ENCODE measurements at places on chromosomes 3 and 15. TPM values are rescaled to one million over a fixed set of nuclear protein-coding genes. Genes with fewer than 3 reads are reported as not detected.

CORO2B gene
- 0.46 TPM for total RNA-seq

NR1I2 gene
- total RNA-seq, result not detected

APPL1 gene
- total RNA-seq, result 25.4 TPM

CKMT1B gene
- 54.5 TPM for total RNA-seq

RHOV gene
- 0.18 TPM for total RNA-seq

CCR3 gene
- total RNA-seq, result not detected

PARP15 gene
- 0.35 TPM for total RNA-seq

RLBP1 gene
- not detected for total RNA-seq

HRG gene
- total RNA-seq, result not detected

PLXNB1 gene
- total RNA-seq, result 73.4 TPM

ZBTB20 gene
- total RNA-seq, result 0.78 TPM

VILL gene
- total RNA-seq, result 3.7 TPM

AHSG gene
- total RNA-seq, result 0.21 TPM

RBPMS2 gene
- total RNA-seq, result not detected

C3orf70 gene
- total RNA-seq, result not detected

SNX22 gene
- total RNA-seq, result 0.07 TPM

SRGAP3 gene
- total RNA-seq, result 17.9 TPM

SCAPER gene
- total RNA-seq, result 5.4 TPM

CATSPER2 gene
- total RNA-seq, result 2.9 TPM

RETNLB gene
- total RNA-seq, result not detected

CYP19A1 gene
- total RNA-seq, result not detected

NUTM1 gene
- total RNA-seq, result not detected

All from foreskin keratinocyte (primary cell).